ENCODE measurements at places on chromosomes 6 and 20.
A peak's percentile ranks its signal among the peaks of the same experiment; 100 is the strongest.

GRCh38 chr6:11767458-11767857, 11.1 kb downstream of the ADTRP start:
- DNase-seq, result no peak

- no peak for DNase-seq
These were observed 83.4 kb upstream of the FRMD1 start for GRCh38 chr6:168162366-168162765.

GRCh38 chr6:156886409-156886808, 109.2 kb downstream of the ARID1B start:
- DNase-seq, result no peak

- no peak for DNase-seq
These were observed 67.4 kb downstream of the KIF16B start for GRCh38 chr20:16505894-16506293.

DNA sequence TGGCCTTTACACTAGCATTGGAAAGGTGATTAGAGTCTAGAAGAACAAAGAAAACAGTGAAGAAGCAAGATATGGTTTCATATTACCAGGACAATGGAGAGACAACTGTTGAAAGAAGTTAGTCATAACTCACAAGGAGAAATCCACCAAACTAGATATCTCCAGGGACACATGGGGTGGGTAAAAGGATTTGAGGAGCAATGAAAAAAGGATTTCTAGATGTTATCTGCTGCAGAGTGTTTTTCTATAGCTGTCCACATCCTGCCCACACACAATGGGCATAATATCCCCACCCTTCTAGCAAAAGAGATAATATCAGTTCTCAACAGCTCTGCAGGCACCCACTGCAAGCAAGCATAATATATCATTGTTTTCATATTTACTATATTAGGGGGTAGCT, 303.1 kb downstream of the HAO1 start:
- no peak for DNase-seq

DNA sequence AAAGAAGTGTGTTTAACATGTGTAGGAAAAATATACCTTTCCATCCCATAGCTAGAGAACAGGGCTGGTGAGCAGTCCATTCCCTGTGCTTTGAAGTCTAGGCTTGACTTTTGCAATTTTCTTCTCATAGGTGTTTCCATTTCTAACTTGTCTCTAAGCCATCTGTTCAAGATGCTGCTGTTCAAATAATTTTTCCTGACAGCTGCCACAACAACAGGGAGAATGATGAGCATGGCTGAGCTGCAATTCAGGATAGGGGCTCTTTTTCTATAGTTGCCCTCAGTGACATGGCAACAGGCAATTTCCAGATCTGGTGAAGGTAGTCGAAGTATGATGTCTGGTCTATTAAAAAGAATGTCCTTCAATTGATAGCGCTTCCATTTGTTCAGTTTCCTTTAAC, 103.0 kb upstream of the HS3ST5 start:
- DNase-seq, result no peak

GRCh38 chr6:107221519-107221918, 106.2 kb upstream of the BEND3 start:
- DNase-seq, result no peak

GRCh38 chr20:17647391-17648314, 34.4 kb downstream of the RRBP1 start:
- no peak for DNase-seq

GRCh38 chr20:24503352-24503931, 34.0 kb downstream of the SYNDIG1 start:
- no peak for DNase-seq

- no peak for DNase-seq
These were observed 368.1 kb upstream of the MARCKS start for GRCh38 chr6:113488812-113489685.

- DNase-seq, result no peak
These were observed 74.6 kb downstream of the GNAS-AS1 start for GRCh38 chr20:58776109-58776508.

DNA sequence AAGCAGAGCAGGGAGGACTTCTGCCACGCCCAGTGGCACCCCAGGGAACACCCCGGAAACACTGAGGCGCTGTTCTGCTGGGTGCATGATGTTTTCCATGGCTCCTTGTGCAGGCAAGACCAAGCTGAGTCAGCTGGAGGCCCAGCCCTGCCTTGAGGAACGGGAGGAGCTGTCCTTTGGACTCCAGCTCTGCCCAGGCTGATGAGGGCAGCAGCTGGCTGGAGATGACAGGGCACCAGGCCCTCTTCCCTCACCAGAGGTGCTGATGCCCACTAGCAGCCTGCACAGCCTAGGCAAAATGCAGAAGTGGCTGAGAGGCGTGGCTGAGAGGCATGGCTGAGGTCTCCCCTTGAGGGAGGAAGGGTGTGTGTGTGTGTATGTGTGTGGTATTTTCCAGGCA, 2.4 kb downstream of the C6orf132 start:
- no peak for DNase-seq

- DNase-seq, result no peak
These were observed 246.3 kb upstream of the PREP start for GRCh38 chr6:105649192-105649591.

DNA sequence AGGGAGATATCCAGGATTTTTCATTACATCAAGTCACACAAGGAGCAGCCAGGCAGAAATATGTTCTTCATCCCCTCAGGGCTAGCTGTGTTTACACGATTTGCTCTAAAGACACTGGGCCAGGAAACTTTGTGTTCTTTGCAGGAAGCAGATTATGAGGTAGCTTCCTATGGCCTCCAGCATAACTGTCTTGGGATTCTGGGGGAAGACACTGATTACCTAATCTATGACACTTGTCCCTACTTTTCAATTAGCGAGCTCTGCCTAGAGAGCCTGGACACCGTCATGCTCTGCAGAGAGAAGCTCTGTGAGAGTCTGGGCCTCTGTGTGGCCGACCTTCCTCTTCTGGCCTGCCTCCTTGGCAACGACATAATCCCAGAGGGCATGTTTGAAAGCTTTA, 11.2 kb downstream of the FAM120B start:
- no peak for DNase-seq

GRCh38 chr20:17281478-17281877, 54.6 kb downstream of the PCSK2 start:
- DNase-seq, result no peak

- DNase-seq, result no peak
These were observed 26.8 kb downstream of the RANBP9 start for GRCh38 chr6:13684855-13685254.

GRCh38 chr6:32852844-32853540, 512 bp downstream of the TAP1 start:
- no peak for DNase-seq

DNA sequence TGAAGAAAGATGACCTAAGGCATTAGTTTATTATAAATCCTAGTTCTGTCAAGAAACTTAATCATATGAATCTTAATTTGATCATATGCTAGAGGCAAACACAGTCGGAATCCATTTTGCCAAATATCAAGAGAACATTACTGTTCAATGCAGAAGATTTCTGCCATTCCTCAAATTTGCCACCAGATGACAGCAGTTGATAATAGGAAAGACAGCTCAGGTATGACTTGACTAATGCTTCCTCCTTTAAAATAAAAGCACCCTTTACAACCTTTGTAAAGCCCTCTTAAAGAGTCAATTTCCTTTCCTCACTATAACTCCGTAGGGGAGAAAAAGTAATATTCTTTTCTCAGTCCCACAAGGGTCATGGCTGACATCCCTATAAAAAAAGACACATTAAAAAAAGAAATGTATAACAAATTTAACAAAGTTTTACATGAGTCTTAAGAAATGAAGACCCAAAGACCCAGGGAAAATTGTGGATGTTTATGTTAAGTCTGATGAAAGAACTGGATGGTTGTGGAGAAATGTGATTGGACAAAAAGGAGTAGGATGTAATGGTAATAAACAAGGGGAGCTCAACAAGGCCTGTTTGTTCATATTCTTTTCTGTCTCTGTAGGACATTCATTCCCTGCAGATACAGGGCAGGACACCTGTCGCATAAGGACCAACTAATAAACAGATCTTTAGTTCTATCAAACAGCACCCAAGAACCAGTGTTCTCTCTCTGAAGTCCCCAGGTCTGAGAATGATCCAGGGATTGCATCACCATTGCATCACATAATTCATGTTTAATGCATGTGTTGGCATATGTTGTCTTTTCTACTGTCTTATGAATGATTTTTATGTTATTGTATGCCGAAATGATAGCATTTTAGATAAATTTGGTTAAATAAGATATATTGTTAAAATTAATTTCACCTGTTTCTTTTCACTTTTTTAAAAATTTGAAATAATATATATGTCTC, 23.0 kb upstream of the IL17A start:
- DNase-seq, result no peak

GRCh38 chr6:112044196-112044595, 9.7 kb upstream of the CCN6 start:
- no peak for DNase-seq

- no peak for DNase-seq
These were observed 36.1 kb downstream of the NKX2-4 start for GRCh38 chr20:21361266-21361665.

- no peak for DNase-seq
These were observed 195.1 kb upstream of the GMDS start for GRCh38 chr6:2440516-2440915.

DNA sequence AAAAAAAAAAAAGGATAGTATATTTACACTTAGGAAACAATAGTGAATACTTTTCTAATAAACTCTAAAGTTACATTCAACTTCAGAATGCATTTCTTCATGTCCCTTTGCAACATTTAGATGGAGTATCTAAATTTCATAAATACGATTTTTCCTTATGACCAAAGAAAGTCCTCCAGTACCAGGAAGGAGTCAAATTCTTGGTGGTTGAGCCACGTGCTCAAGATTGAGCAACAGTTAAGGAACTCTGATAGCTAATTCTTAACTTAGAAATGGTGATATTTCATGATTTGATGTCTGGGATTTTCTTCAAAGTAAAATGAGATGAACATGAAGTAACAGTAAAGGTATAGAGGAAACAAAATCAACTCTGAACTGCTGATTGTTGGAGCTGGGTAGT, 92.7 kb downstream of the SASH1 start:
- DNase-seq, result no peak

GRCh38 chr20:49999329-49999728, 16.5 kb downstream of the SNAI1 start:
- peak; percentile 51 for DNase-seq

DNA sequence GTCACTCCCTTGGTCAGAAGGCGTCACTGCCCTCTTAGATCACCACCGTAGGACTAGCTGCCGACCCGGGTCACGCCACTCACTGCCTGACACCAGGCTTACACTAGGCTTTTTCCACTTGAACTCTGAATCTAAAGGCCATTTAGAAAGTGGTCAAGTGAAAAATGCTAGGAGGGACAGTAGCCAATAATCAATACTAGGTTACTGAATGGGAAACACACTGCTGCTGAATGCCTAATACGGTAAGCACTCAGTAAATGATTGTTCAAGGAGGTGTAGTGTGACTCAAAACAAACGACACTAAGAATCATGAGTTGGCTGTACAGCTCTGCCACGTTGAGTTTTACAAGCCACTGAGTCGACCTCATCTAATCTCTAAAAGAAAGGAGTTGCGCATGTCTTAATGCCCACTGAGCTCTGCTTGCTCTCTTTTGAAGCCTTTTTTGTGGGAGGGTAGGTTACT, 760 bp upstream of the IBTK start:
- no peak for DNase-seq

Data from GM12878 (cell line).